Fibroblast of mammary gland (primary cell): ENCODE measurements at places on chromosomes 2 and 18.

GRCh38 chr2:160405077-160405867, 88.3 kb downstream of the RBMS1 start:
- DNase-seq, result no peak

DNA sequence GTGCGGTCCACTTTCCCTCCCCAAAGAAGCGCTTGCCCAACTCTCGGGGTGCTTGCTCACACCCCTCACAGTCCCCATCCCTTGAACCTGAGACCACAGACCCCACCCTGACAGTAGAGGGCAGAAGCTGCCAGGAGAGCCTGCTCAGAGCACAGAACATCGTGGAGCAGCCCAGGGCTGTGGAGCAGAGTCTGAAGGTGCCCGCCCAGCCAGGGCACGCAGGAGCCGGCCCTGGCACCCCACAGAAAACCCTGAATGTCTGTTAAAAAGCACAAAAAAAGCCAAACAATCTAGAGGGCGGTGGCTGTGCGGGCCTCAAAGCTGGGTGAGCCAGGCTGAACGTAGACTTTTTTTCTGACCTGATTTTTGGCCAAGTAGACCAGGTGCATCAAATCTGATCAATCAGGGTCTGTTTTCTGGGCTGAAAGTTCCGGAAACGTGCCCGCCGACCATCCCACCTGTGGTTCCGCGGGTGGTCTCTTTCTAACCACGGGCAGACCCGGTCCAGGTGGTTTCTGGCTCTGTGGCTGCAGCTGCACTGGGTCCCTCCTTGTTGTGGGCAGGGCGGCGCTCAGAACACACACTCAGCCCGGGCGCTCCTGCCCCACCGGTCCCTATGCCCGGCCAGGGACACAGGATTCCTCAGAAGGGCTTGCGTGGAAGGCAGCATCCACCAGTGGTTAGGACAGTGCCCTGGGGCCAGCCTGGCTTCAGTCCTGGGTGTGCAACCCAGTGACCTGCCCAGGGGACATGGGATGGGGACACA, 66.3 kb downstream of the SLC66A2 start:
- no peak for DNase-seq

- peak; percentile 75 for DNase-seq
These were observed 36.0 kb upstream of the EVA1A start for GRCh38 chr2:75596784-75597183.

DNA sequence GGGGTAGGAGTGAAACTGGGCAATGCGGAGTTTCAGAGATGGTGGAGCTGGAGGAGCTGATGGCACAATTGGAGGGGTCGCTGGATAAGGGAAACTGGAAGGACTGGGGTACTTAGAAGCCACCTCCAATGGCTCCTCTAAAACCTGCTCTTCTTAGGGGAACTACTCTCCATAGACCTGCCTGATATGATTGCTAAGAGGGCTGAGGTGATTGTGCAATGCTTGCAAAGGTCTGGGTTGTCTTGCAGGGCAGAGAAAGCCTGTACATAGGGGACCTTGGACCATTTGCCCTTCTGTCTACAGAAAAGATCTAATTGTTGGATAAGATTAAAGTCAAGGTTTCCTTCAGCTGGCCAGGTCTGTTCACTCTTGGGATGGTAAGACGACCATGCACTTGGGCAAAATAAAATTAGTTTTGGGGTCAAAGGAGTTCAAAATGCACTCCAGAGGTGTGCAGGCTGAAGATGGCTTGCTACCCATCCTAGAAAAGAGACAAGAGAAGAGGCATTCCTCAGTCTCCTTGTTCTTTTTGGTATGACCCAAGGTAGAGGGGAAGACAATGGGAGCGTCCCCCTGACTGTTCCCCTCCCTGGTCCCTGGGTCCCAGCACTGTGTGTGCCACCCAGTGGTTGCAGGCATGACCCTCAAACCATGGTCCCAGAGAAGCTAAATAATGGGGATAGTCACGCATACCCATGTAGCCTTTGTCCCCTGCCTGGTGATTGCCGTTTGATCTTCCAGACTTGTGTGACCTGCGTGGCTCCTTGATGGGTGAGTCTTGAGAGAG, 41.1 kb downstream of the STK17B start:
- DNase-seq, result no peak

DNA sequence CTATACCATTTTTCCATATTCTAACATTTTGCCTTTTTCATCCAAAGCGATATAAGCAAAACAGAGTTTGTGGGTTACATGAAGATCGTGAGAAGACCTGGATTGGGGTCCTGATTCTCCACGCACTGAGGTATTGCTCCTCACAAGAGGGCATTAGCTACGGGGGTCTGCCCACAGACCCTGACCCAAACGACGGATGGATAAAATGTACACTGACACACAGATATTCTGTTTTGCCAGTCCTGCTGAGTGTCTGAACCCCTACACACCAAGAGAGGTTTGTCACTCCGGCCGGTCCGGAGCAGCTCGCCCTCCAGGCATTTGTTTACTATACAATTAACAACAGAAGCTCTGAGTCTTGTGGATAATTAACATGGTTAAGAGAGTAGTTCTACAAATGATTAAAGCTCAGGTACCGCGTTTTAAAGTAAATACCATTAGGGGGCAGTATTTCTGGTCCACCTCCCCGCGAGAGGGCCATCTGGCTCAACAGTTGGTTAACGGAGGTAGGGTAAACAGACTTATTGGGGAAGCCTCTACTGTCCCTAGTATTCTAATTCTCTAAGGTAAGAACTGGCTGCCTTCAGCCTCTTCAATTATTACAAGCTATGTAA, 28.4 kb downstream of the SCYGR8 start:
- DNase-seq, result no peak

GRCh38 chr2:182907081-182907830, 40.8 kb upstream of the FRZB start:
- DNase-seq, result peak; percentile 53

GRCh38 chr2:234483568-234484251, 13.2 kb downstream of the ARL4C start:
- DNase-seq, result no peak

GRCh38 chr18:12791610-12792009, 88.8 kb downstream of the PSMG2 start:
- DNase-seq, result no peak

DNA sequence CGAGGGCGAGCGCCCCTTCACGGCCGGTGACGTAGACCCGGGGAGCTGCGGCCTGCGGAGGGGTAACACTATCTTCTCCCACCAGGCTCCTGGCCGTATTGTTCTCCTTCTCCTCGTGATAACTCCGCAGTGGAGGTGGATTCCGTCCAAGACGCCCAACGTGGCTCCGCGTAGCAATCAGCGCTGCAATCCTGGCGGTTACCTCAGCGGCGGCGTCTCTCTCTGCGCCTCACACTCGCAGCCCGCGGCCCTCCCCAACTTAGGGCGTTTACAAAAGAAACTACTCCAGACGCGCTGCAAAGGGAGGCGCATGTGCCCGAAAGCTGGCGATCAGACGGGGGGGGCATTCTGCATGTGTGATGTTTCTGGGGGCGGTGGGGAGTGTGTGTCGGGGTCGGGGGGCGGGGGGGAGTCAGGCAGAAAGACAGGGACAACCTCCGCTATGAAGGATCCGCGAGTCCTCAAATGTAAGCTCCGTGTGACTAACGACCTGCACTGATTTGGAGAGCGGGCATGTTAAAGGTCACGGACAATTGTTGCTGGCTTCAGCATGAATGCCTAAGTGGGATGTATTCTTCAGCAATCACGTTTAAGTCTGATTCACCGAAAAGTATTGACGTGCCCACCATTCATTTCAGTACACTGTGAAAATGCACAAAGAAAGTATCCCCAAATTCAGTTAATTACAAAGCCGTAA, 1.3 kb upstream of the ZNF516 start:
- peak; percentile 83 for DNase-seq

DNA sequence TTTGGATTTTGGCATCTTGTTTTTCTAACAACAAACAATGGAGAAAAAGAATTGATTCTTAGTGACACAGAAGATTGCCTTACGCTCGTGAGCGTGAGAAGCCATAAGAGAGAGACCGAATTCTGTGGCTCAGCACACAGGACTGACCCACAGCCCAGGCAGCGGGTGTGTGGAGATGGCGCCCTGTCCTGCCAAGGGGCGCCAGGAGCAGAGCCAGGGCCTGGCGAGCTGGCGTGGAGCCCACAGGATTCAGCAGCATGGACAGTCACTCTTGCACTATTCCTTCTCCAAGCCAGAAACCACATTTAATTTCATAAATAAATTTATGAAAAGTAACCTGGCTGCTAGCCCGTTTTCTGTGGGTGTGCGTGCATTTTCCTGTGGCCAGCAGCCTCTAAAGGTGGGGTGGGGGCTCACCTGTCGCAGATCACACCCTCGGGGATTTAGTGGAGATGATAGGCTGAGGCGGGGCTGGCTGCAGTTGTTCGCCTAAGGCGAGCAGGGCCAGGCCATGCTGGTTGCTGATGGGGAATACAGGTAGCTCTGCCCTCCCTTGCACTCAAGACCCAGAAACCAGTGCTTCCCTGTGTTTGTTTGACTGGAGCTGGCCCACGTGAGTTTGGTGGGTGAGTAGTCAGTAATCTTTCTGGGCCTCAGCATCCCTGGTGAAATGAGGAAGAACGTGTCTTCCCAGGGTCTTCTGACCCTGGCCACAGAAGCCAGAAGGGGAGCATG, 46.2 kb downstream of the FAM168B start:
- DNase-seq, result peak; percentile 6

DNA sequence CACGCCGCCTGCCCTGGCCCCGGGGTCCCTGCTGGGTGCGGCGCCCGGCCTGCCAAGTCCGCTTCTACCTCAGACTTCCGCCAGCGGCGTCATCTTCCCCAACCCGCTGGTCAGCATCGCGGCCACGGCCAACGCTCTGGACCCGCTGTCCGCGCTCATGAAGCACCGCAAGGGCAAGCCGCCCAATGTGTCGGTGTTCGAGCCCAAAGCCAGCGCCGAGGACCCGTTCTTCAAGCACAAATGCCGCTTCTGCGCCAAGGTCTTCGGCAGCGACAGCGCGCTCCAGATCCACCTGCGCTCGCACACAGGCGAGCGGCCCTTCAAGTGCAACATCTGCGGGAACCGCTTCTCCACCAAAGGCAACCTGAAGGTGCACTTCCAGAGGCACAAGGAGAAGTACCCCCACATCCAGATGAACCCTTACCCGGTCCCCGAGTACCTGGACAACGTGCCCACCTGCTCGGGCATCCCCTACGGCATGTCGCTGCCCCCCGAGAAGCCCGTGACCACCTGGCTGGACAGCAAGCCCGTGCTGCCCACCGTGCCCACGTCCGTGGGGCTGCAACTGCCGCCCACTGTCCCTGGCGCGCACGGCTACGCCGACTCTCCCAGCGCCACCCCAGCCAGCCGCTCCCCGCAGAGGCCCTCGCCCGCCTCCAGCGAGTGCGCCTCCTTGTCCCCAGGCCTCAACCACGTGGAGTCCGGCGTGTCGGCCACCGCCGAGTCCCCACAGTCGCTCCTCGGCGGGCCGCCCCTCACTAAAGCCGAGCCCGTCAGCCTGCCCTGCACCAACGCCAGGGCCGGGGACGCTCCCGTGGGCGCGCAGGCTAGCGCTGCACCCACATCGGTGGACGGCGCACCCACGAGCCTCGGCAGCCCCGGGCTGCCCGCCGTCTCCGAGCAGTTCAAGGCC, 13.7 kb downstream of the SALL3 start:
- no peak for DNase-seq

GRCh38 chr18:54742120-54742519, 86.2 kb upstream of the RAB27B start:
- DNase-seq, result peak; percentile 66

DNA sequence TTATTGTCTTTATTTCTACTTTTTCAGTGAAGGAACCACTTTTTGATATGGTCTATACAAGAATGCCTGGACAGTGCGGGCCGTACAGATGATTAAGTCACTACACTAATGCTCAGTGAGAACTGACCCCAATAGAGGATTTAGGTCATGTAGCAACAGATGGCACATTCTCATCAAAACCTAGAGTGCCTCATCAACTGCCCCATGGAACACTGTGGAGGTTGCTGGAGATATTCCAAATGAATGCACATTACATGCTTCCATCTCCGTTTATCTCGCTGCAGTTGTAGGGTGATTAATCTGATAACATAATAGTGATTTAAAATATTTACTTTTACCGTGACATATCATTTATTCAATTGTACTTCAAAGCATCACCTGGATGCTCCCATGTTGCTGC, 41.8 kb upstream of the COPS8 start:
- DNase-seq, result no peak

DNA sequence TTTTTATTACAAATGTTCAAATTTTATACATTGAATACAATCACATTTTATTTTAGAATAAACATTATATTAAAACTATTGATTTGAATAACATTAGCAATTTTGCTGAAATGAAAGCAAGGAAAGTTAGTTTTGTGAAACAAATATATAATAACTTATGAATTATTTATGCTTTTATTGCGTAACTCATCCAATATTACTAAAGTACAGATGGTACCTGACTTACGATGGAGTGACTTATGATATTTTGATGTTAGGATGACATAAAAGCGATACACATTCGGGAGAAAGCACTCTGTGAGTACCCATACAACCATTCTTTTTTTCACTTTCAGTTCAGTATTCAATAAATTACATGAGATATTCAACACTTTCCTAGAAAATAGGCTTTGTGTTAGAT, 26.5 kb downstream of the GPR39 start:
- DNase-seq, result no peak

DNA sequence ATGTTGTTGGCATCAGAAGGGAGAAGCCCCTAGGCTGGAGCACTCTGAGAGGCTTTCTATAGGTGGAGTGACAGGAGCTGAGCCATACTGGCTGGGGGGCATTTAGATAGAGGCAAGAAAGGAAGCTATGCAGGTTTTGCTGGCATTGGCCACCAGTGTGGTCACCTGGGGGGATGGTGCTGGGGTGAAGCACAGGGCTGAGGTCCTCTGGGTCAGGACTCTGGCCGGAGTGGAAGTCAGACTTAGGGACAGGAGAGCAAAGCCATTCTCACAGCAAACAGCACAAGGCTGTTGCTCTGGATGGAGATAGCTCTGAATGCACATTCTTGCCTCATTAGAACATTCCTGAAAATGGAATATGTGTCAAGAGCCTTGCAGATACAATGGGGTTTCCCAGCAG, 47.4 kb downstream of the NTSR2 start:
- DNase-seq, result no peak
